ENCODE measurements at places on chromosomes 3 and 15.

DNA sequence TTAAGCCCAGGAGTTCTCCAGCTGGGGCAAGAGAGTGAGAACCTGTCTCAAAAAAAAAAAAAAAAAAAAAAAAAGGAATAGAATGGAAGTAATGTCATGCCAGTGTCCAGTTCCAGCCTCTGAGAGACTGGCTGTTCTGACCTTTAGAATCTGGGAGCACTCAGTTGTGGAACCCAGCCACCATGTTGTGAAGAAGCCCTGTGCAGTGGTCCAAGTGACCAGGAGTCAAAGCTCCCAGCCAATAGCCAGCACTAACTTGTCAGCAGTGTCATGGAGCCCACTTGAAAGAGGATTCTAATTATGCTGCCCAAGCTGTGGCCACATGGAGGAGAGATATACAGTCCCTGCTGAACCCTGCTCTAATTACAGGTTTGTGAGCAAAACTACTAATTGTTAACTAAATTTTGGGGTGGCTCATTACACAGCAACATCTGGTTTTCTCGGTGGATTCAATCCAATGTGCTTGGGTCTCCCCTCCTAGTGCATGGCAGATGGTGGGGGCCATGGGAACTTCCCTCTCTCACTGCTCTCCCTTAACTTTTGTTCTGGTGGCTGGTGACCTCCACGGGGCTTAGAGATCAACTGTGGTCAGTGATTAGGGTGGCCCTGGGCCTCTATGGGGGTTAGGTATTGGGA, 55.5 kb downstream of the CLEC3B start:
- no peak for DNase-seq

DNA sequence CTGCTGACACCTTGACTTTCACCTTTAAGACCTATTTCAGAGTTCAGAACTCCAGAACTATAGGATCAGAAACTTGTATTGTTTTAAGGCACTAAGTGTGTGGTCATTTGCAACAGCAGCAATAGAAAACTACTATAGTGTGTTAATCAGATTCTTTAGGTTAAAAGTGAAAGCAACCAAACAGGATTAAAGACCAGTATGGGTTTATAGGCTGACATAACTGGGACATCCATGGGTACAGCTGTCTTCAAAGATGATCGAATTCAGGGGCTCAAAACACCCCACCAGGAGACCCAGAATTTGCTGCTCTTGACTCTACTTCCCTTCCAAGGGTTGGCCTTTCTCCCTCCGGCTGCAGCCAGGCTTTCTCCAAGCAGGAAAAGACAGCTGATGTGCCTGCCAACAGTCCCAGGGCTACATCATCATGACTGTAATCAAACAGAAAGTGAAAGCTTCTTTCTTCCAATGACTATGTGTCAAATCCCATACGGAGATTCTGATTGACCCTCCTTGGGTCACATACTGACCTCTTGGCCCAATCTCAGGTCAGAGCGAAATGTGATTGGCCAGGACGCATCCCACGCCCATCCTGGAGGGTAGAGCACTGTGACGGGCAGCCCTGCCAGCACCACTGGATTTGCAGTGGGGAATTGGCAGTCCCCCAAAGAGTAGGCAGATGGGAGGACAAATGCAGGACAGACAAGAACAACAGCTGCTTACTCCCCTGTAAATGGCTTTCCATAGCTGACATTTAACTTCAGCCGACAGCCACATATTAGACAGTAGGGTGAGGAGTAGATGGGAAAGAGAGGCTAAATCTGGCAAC, 51.4 kb upstream of the RNF7 start:
- no peak for DNase-seq

DNA sequence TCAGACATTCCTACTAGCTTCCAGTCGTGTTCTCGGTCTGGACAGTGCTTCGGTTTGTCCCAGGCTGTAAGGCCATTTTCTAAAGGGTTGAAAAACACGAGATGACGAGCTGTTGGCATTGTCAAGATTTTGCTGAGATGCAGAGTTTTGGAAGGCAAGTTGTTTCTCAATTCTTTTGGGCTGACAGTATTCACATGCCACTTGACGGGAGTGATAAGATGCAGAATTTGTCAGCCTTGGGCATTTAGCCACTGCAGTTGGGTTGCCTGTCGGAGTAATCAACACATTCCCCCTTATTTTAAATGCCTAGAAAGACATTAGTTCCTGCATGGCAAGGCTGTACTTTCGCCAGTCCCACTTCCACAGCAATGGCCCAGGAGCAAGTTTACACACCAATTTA, 245.2 kb downstream of the NR1D2 start:
- no peak for DNase-seq

DNA sequence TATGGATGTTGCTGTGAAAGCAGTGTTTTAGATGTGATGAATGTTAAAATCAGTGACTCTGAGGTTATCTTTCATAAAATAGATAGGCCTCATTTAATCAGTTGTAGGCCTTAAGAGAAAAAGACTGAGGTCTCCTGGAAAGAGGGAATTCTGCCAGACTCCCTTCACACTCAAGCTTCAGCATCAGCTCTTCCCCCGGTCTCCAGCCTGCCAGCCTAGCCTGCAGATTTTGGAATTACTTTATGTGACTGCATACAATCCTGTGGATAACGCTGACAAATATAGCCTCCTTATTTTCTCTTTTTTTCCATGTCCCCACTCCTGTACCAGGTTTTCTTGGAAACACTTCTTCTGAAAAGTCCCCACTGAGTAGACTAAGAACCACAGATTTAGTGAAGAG, 510.3 kb downstream of the GBE1 start:
- DNase-seq: no peak

DNA sequence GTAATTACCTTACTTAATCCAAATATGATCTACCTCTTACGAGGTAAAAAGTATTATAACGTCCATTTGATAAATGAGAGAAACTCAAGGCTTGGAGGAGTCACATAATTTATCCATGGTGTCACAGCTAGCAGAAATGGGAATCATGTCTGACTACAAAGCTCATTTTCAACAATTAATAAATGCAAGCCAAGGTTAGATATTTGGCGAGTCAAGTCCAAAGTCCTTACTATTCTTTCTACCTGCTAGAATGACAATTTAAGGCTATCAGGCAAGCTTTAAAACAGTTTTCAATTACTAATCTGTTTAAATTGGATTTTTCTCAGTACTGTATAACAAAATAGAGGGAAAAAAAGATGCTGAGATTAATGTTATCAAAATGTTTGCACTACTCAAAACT, 68.6 kb downstream of the DLG1 start:
- no peak for DNase-seq

DNA sequence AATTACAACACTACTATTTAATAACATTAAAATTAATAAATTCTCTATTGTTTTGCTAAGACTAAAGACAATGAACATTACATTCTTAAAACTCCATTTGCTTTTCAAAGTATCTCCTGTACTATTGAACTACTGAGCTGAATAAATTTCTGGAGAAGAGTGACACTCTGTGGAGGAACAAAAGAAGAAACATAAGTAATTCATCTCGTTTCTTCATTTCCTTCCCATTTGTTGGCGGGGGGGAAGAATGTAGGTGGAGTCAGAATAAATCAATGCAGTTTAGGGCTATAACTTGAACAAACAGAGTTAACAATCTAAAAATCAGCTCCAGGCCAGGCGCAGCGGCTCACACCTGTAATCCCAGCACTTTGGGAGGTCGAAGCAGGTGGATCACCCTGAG, 32.7 kb downstream of the EFHB start:
- DNase-seq: no peak

GRCh38 chr15:96882121-96882772, 551.7 kb downstream of the NR2F2 start:
- no peak for DNase-seq

DNA sequence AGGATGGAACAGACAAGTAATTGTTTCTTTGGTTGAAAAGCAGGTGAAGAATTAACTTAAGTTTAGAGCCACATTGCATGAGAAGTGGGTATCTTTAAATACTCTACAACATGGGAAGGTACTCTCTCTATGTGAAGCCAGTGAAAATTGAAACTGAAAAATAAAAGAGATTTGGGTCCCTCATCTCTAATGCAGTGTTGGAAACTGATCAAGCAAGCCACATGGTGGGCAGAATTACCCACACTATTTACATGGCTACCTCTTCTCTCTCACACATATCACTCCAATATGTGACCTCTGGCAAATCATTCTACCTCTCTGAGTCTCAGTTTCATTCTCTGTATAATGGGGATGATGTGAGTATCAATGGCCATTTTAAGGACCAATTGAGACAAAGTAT, 339.0 kb downstream of the IL5RA start:
- no peak for DNase-seq

DNA sequence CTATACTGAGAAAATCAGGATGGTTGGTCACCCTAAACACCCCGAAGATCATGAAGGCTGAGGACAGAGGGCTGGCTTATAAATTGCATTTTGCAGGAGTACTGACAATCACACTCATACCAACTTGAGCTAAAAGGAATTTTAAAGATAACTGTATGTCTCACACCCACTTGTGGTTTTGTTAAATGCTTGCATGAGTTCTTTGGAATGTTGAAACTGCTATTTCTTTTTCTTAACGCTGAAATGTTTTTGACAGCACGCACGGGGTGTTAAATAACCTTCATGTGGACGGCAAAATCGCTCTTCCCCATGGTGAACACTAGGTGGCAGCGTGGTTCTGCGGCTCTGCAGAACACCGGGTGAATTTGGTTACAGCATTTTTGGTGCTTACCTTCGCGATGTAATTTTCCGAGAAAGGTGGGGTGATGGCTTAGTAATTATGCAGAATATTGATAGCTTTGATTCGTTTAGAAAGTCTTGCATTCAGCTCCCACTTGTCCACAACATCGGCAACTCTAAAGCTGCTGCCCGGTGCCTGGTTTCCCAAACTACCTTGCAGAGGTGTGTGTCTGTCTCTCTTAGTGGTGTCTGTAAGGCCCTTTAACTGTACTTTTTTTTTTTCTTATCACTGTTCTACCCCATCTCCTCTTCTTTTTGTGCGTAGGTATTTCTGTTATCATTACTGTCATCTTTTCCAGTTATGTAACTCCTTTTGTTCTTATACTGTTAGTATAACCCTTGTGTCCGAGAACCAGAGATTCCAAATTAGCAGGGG, 51.7 kb downstream of the ARNT2 start:
- DNase-seq: peak; percentile 75

- no peak for DNase-seq
These were observed 92.7 kb downstream of the CEMIP start for GRCh38 chr15:80871858-80872257.

DNA sequence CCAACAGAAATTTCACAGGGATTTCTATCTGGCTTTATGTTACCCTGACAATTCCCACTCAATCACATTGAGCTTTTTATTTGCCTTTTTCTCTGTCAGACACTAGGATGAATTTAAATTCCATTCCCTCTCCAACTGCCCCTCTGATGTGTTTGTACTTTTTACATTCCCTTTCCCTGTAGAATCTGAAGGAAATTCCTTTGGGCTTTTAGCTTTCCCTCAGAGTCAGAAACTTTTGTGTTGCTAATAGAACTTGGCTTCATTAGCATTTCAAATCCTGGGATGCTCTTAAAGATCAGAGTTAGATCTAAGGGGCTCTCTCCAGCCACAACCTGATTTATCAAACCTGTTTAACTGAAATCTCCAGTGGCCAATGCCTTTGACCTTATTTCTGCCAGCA, 7.9 kb upstream of the RARB start:
- no peak for DNase-seq

GRCh38 chr3:45367453-45367871, 20.9 kb upstream of the LARS2 start:
- DNase-seq: no peak

DNA sequence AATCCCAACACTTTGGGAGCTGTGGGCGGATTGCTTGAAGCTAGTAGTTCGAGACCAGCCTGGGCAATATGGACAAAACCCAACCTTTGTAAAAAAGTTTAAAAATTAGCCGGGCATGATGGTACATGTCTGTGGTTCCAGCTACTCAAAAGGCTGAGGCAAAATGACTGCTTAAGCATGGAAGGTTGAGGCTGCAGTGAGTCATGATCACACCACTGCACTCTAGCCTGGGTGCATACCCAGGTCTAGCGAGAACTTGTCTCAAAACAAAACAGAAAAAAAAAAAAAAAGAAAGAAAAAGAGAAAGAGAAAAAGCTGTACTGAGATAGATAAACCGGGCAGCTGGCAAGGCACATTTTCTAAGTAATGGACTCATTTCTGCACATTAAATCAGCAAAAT, 10.6 kb downstream of the ARPP19 start:
- DNase-seq: no peak

GRCh38 chr15:72398648-72399047, 543 bp downstream of the TMEM202 start:
- DNase-seq: no peak

DNA sequence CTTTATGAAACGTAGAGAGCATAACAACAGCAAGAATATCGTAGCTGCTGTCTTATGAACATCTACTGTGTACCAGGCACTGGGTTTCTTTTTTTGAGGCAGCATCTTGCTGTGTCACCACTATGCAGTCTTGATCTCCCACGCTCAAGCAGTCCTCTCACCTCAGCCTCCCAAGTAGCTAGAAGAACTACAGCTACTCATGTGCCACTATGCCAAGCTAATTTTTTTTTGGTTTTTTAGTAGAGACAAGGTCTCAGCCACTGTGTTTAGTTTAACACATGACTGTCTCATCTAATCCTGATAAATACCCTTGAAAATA, 129.9 kb downstream of the VGLL4 start:
- no peak for DNase-seq

GRCh38 chr3:165125836-165126235, 47.5 kb upstream of the SI start:
- DNase-seq: no peak

GRCh38 chr15:95394186-95395067, 936.1 kb upstream of the NR2F2 start:
- DNase-seq: no peak

DNA sequence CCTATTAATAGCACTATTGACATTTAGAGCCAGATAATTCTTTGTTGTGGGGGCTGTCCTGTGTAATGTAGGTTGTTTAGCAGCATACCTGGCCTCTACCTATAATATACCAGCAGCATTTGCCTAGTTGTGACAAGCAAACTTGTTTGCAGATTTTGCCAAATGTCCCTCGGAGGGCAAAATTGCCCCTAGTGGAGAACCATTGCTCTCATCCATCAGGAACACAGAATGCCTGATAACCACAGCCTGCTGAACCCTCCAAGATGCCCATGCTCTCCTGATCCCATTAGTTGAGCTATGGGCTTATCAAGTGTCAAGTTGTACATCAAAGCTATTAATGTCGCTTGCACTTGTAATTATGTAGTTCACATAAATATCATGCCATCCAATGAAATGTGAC, 15.0 kb upstream of the KBTBD8 start:
- no peak for DNase-seq

- no peak for DNase-seq
These were observed 49.5 kb upstream of the FILIP1L start for GRCh38 chr3:100163787-100164186.

- DNase-seq: no peak
These were observed 6.8 kb upstream of the LDHAL6B start for GRCh38 chr15:59199626-59200465.

GRCh38 chr3:132267391-132267993, 49.7 kb upstream of the ACP3 start:
- no peak for DNase-seq

- DNase-seq: no peak
These were observed 21.5 kb downstream of the CD86 start for GRCh38 chr3:122076491-122077292.

- no peak for DNase-seq
These were observed 41.3 kb downstream of the CMTM7 start for GRCh38 chr3:32432711-32433530.

All from SK-N-SH (cell line).